ENCODE measurements at places on chromosomes 5 and 9. TPM values are rescaled to one million over a fixed set of nuclear protein-coding genes. Genes with fewer than 3 reads are reported as not detected.

GRCh38 chr9:127197861-127198430, 66.6 kb upstream of the GARNL3 start:
- DNase-seq = peak; percentile 17

Gene NPR3
- polyA plus RNA-seq = 9.8 TPM

DNA sequence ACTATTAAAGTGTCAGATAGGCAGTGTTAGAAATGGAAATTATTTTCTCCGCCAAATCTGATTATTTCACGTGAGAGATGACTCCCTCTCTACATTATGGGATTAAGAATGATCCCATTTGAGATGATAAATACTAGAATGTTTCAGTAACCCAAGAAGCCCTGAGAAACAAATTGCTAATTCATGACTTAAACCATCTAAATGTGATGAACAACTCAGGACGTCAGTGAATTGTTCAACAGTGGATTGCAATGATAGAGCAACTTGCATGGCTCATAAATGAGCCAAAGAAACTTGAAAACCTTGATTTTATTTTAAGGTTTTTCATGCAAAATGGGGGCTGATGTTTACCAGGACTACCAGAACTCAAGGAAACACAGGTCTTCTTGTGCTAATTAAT, 350.5 kb upstream of the WWC1 start:
- DNase-seq = no peak

Gene TAF11L5
- not detected for polyA plus RNA-seq

- peak; percentile 58 for DNase-seq
Observed at GRCh38 chr5:76303921-76304320, 99.2 kb upstream of the IQGAP2 start.

Gene AFAP1L1
- 9.6 TPM for polyA plus RNA-seq

DNA sequence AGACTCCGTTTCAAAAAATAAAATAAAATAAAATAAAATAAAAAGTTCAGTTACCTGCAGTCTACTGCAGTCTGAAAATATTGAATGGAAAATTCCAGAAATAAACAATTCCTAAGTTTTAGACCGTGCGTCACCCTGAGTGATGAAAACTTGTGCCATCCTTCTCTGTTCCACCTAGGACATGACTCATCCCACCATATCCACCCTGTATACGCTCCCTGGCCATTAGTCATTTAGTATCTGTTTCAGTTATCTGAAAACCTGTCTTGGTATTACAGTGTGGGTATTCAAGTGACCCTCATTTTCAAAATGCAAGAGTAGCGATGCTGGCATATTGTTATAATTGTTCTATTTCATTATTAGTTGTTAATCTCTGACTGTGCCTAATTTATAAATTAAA, 51.8 kb upstream of the TEX48 start:
- DNase-seq = no peak

DNA sequence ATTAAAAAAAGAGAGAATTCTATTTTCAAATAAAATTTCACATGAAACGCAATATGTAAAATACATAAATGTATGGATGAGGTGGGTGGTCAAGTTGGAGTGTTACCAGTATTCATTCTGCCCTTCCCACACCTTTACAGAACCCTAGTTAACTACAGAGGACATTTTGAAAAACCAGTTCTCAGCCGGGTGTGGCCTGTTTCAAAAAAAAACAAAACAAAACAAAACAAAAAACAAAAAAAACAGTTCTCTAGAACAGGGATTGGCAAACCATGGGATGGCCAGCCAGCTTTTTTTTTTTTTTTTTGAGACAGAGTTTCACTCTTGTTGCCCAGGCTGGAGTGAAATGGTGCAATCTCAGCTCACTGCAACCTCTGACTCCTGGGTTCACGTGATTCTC, 28.4 kb upstream of the HK3 start:
- no peak for DNase-seq
